ENCODE measurements at places on chromosomes 12 and 14. TPM values are rescaled to one million over a fixed set of nuclear protein-coding genes. Genes with fewer than 3 reads are reported as not detected.

The GZMB gene
- 2.6 TPM for total RNA-seq

DNA sequence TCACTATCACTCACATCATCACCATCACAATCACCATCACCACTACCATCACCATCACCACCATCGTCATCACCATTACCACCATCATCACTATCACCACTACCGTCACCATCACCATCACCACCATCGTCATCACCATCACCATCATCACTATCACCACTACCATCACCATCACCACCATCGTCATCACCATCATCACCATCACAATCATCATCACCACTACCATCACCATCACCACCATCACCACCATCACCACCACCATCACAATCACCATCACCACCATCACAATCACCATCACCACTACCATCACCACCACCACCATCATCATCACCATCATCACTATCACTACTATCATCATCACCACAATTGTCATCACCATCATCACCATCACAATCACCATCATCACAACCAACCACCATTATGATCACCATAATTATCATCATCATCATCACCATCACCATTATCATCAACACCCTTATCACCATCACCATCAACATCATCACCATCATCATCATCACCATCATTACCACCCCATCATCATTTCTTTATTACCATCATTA, 90.8 kb downstream of the DICER1 start:
- DNase-seq = no peak

- no peak for DNase-seq
Measured at GRCh38 chr14:60753264-60754119, 18.9 kb downstream of the MNAT1 start.

The PPM1H gene
- 12.0 TPM for total RNA-seq

The CLEC1A gene
- total RNA-seq = 1.5 TPM

DNA sequence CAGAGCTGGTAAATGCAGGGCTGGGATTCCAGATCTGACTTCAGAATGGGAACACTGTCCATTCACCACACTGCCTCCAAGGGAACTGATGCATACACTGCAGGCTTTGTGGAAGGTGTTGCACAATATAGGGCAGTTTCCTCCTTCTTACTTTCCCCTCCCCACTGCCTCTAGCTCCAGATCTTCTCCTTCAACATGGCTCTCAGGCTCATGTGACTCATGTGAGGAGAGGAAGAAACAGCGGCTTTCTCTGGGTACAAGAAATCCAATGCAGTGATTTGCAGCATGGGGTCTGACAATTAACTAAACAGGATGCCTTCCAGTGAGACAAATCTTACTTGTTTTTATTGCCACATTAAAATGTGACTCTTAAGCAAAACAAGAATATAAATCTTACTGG, 447.6 kb upstream of the CCDC196 start:
- no peak for DNase-seq

GRCh38 chr12:95099270-95099790, 25.9 kb upstream of the NR2C1 start:
- DNase-seq = no peak

DNA sequence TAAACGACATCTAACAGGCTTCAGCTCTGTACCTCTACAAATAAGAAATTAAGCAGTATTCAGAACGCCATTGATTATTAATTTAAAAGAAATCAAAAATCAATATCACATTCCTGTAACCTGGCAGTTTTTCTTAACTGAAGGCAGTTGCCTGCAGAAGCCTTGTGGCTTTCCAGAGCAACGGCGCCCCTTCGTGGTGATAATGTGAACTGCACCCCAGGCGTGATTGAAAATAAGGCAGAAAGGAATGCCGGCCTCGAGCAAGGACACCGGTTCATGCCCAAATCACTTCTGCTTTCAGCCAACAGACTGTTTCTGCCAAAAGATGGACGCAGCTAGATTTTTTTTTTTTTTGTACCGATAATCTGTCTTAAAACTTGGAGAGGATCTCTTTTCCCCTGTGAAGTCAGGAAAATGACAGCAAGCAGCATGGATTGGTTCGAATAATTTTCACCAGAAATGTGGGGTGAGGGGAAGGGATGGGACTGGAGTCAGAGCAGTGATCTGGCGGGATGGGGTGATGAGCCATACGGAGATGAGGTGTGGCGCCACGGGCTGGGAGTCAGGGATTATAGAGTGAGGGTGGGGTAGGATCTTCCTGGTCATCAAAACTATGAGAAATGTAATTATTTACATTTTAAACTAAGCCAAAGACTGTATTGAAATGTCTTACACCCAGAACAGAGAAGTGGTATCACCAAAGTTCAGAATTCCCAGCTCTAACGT, 473.0 kb downstream of the DPF3 start:
- peak; percentile 83 for DNase-seq
